Caco-2 (cell line): ENCODE measurements at places on chromosomes 12 and 14. TPM values are rescaled to one million over a fixed set of nuclear protein-coding genes. Genes with fewer than 3 reads are reported as not detected.

Gene LRCOL1
- total RNA-seq, result not detected in 2 replicates

Gene RNASE8
- not detected in 2 replicates for total RNA-seq

Gene ARID4A
- total RNA-seq, result 30.7 and 31.5 TPM in 2 replicates

- no peak for DNase-seq
These were observed 41.8 kb downstream of the GALNT9 start for GRCh38 chr12:132287391-132288238.

DNA sequence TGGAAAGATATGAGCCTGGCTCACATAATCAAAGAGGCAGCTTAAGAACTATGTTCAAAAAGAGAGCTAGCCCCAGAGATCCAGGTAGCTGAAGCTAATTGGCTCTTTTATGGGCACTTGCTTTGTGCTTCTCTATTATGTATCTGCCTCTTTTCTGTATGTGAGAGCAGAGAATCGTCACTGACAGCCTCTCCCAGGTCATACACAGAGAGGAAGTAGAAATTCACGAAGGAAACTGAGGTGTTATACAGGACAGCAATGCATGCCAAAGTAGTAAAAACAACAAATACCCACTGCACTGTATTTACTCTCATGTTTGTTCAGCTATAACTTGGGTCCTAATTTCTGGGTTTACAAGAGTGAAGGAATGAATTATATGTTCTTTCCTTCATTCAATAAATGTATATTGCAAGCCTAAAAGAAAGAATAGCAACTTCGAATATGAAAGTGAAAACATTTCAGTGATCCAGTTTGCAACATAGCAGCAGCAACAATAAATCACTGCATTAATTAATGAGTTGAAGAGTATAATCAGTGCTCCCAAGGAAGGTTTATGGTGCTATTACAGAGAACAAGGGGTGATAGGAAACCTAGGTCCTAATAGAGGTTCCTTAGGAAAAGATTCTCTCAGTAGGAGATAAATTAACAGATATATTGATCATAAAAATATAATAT is 47.1 kb upstream of the ATXN7L3B start:
- no peak for DNase-seq

- DNase-seq, result no peak
These were observed 1.1 kb downstream of the RIMKLB start for GRCh38 chr12:8698879-8699278.

- DNase-seq, result no peak
These were observed 24.6 kb downstream of the TTC9 start for GRCh38 chr14:70666361-70666686.
